Hematopoietic multipotent progenitor cell (in vitro differentiated cells): ENCODE measurements at places on chromosomes 2 and 18. TPM values are rescaled to one million over a fixed set of nuclear protein-coding genes. Genes with fewer than 3 reads are reported as not detected.

The SPR gene
- 0.54 TPM for total RNA-seq

GRCh38 chr2:42979870-42980763 is 187.7 kb upstream of the HAAO start:
- no peak for DNase-seq

DNA sequence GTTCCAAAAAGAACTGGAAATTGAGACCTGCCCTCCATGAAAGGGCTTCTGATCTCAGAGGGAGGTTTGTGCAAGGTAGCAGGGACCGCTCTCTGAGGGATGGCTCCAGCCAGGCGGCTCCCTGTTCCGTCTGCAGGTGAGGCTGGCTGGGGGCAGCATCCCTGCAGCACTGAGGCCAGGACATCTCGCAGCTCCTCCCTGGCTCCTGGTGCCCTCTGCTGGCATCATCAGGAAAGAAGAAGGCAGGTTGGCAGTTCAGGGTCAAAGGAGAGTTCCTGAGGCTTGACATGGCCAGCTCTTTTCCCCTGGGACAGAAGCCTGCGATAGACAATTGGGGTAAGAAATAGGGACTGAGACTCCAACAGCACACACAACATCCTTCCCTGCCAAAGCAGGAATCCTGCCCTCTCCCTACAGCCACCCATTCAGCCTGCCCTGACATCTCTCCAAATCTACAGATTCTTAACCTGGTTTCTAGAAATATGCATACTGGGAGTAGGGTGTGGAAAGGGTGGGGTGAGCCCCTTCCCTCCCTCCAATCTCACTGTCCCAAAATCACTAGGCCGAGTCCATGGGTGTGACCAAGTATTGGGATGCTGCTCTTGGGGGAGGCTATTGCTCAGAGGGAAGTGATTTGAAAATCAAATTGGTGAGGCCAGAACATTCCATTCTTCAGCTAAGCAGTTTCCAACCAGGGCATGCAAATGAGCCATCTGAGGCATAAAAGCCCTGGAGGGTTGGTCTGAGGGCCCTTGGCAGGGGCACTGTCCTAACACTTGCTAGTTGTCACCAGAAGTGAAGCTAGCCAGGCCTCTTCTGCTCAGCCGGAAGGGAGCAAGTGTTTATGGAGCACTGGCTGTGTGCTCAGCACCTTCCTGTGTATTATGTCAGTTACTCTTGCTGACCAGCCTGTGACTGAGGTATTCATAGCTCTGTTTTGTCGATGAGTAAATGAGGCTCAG is 185.4 kb downstream of the TFCP2L1 start:
- no peak for DNase-seq

The KRTCAP3 gene
- total RNA-seq, result 2.2 TPM

GRCh38 chr2:222813177-222813843 is 47.5 kb upstream of the ACSL3 start:
- no peak for DNase-seq

- no peak for DNase-seq
Measured at GRCh38 chr2:19754907-19755306, 146.9 kb downstream of the TTC32 start.

DNA sequence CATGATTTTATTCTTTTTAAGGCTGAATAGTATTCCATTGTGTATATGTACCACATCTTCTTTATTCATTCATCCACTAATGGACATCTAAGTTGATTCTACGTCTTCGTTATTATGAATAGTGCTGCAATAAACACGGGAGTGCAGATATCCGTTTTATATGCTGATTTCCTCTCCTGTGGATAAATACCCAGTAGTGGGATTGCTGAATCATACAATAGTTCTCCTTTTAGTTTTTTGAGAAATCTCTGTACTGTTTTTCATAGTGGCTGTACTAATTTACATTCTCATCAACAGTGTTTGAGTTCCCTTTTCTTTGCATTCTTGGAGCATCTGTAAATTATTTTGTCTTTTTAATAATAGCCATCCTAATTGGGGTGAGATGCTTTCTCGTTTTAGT is 114.5 kb downstream of the RGPD3 start:
- DNase-seq, result no peak

DNA sequence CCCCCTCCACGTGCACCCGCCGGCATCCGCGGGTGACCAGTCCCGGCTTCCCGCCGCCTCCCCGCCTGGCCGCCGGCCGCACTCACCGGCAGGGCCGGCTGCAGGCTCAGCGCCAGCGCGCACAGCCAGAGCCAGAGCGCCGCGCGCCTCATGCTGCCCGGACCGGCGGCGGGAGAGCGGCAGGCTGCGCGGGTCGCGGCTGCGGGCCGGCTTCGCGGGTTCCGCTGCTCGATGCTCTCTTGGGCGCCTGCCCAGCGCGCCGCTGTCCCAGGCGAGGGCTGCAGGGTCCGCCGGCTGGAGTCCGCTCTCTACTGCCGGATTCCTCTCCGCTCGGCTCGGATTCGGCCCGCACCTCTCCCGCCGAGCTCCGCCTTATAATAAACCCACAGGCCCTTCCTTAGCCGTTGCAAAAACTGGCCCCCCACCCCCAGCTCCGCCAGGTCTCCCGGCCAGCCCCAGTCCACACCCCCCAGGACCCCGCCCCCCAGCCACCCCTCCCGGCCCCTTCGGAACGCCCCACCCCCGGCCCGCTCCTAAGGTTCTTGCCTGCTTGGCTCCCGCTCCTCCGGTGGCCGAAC is at the start of gene SDC1:
SDC1 (minus strand) TSS at position 415 of the 578 bp plus-strand sequence; CDS start at position 152, 263 bp downstream.
- DNase-seq, result no peak

DNA sequence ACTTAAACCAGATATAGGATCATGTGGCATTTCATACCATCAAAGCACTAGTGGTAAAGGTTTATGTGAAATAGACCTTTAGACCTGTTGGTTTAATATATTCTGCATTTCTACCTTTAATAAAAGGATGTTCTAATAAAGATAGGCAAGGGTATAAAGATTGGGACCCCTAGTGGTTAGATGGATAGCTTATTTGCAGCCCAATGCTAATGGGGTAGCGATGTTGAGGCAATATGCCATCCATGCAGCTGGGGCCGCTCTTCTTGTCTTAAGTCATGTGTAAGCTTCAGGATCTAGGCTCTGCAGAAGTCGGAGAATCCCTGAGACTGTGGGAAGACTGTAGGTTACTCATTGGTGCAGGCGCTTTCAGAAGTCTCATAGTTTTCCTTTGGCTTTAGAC is 114.9 kb downstream of the ICOS start:
- no peak for DNase-seq

The MALT1 gene
- total RNA-seq, result 7.8 TPM
